Myocyte (in vitro differentiated cells): ENCODE measurements at places on chromosomes 1 and 21. TPM values are rescaled to one million over a fixed set of nuclear protein-coding genes. Genes with fewer than 3 reads are reported as not detected.
A peak's percentile ranks its signal among the peaks of the same experiment; 100 is the strongest.

DNA sequence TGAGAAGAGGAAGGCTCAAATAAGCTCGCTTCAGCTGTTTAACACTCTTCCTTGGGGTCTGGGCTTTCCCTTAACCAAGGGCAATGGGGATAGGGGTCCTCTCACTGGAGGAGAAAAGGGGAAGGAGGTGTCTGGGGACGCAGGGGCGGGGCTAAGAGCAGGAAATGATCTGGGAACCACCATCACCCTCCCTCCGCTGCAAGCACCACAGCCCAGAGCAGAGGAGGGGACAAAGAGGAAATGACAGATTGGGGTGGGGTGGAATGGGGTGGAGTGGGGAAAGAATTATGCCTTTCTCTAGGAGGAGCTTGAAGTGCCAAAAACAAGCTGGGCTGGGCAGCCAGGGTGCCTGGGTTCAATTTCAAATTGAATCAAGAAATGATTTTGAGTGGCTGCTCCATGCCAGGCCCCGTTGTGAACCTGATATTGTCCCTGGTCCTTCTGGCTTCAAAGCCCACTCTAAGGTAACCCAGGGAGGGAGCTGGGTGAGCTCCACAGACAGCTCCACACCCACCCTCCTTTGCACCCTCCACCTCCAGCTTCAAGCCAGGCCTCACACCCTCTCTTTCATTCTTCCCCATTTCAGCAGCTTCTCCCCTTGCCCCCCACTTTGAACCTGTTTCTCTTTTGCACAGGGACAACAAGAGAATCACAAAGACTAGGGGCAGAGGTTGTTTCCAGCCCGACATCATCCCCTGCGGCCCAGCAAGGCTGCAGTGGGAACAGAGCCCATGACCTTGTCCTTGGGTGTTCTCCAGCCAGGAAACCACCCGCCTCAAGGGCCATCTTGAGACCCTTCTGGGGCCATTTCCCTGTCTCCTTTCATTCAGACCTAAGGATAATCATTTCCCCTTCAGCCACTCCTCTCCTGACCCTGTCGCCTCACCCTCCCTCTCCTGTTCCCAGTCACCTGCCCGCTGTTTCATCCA lies 1.1 kb downstream of the ARHGAP30 start:
- DNase-seq: no peak

The CHRM3 gene
- 1.3 and 1.8 TPM in 2 replicates for total RNA-seq

GRCh38 chr21:45333583-45334121 lies 46.0 kb upstream of the POFUT2 start:
- no peak for DNase-seq

GRCh38 chr1:186474208-186474607 lies 13.3 kb upstream of the PDC start:
- DNase-seq: no peak

GRCh38 chr1:61523893-61524605 lies 200.9 kb downstream of the TM2D1 start:
- no peak for DNase-seq

DNA sequence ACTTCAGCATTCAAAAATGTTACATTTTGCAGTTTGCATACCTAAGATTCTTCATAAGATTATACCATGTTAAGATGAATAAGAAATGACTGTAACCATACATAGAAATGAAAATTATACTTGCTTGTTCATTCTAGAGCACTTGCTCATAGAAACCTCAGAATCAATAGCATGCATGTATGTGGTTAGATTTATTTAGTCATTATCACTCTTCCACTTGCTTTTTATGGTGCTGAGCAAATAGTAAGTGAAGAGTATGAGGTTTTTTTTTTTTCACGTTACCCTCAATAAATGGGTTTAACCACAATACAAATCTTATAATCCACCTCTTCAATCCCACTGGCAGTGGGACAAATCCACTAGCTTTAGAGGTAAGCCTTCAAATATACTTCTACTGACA lies 84.7 kb downstream of the LRRC53 start:
- DNase-seq: peak; percentile 1

GRCh38 chr21:17925000-17925610 lies 105.9 kb upstream of the C21orf91 start:
- DNase-seq: peak; percentile 68

DNA sequence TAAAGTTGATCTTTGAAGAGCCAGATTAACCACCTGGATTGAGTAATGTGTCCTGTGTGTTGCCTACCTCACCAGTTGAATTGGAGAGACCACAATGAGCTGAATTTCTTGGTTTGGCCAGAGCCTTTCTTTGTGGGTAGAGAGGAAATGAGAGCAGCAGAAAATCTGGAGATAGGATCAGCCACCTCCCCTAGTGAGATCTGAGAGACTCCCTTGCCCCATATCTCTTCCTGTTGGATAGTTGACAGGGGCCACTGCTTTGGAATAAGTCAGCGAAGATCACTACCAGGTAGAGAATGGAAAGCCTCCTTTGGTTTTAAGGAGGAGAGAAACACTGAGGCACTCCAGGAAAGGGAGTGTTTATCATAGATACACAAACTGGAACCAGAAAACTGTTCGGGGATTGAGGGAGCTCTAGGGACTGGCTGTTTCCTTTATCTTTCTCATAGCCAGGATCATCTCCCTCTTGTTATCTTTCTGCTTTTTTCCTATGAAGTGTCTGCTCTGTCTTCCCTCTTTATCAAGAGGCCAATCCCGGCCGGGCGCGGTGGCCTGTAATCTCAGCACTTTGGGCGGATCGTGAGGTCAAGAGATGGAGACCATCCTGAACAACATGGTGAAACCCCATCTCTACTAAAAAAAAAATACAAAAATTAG lies 21.3 kb upstream of the ZNF326 start:
- no peak for DNase-seq

The CD1E gene
- total RNA-seq: not detected in 2 replicates

DNA sequence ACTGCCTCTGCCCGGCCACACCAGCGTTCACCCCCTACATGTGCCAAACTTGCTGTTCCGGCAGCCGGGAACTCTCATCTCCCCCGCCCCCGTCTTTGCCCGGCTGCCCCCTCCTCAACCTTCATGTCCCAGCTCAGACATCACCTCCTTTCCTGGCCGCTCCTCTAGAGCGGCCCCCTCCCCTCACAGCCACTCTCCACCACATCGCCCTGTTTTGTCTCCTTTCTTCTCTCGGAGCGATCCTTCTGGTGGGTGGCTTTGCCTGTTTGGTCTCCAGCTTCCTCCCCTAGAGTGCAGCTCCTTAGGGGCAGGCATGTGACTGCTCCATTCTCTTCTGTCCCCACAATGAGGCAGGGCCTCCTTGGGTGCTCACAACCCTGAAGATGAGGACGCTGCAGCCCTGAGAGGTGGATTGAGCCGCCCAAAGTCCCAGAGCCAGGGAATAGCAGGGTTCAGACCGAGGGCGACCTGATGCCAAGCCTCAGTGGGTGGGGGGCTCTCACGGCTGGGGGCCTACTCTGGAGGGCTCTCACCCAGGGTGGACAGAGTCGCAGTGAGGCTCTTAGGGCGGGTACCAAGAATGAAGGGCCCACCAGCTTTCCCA lies 44.9 kb upstream of the ECE1 start:
- DNase-seq: no peak

DNA sequence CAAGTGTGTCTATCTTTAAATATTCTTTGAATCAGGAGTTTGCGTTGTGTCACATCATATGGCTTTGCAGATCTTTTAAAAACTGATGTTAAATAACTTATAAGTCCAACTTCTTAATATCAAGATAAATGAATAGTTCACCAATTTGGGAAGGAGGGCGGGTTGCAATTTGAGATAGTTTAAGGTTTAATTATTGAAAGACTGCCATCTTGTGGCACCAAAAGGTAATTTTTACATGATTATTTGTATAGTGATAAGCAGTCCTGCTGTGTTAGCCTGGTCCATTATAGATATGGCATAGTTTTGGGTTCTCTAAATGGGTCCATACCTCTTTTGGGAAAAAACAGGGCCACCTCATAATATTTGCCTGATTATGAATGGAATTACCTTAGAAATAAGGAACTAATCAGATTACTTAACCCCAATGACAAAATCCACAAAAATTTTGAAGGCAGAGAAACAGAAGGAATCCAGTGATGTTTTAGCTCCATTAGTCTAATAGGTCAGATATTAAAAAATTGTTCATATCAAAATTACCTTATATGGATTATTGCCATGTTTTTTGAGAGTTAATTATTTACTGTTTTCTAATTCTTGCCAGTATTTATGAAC lies 64.3 kb downstream of the PRKAA2 start:
- DNase-seq: peak; percentile 72

DNA sequence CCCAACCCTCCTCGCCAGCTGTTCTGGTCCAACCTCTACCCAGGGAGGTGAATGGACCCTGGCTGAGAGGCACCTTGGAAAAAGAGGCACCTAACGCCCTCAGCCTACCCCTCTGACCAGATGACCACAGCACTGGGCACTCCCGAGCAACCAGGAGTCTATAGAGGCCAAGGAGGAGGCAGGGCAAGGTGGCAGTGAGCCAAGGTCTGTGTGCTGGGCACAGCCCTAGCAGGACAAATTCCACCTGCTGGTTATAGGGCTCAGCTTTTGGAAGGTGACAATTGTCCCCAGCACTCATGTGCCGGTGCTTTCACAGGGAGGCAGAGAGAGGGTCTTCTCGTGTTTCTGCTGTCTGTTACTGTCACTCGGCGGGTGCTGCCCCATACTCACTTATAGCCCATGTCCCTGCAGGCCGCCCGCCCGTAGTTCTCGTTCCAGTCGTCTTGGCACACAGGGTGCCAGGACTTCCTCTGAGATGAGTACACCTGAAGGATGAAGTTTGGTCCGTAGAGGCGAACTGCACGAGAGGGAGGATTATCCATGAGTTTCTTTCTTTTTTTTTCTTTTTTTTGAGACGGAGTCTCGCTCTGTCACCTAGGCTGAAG lies 27.8 kb downstream of the TMPRSS2 start:
- DNase-seq: no peak

- no peak for DNase-seq
These were observed 3.4 kb downstream of the ATAD3C start for GRCh38 chr1:1452882-1453281.

DNA sequence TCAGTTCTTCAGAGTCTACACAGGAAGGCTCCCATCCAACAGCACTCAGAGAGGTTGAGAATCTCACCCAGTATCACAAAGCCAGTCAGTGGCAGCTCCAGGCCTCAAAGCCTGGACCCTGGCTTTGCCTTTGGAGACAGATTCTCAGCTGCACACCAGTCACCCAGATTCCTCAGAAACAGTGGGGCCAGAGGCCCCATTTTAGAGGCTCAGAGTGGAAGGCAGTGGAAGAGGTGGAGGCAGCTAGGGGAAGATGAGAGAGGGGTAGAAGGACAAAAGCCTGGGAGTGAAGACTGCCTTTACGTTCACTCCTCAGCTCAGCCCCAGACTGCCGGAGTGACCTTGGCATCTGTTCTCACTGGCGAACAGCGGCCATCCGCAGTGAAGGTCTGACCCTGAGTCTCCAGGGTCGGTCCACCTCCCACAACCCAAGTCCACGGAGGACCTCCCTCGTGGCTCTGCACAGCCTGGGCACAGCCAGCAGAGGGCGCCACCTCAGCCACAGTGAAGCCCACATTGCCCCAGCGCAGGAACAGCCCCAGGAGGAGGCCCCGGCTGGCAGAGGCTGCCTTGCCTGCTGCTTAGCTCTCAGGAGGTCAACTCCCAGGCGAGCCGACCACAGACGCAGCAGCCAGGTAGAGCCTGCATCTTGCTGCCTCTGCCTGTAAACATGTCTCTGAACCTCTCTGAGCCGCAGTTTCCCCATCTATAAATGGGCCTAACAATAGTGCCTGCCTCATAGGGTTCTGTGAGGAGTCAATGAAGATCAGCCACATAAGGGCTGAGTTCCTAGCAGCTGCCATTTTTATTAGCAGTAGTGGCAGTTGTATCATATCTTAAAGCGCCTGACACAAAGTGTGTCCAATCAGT lies 5.9 kb upstream of the FNDC5 start:
- DNase-seq: peak; percentile 46

The FCRL5 gene
- total RNA-seq: not detected in 2 replicates

The IL24 gene
- not detected in 2 replicates for total RNA-seq

DNA sequence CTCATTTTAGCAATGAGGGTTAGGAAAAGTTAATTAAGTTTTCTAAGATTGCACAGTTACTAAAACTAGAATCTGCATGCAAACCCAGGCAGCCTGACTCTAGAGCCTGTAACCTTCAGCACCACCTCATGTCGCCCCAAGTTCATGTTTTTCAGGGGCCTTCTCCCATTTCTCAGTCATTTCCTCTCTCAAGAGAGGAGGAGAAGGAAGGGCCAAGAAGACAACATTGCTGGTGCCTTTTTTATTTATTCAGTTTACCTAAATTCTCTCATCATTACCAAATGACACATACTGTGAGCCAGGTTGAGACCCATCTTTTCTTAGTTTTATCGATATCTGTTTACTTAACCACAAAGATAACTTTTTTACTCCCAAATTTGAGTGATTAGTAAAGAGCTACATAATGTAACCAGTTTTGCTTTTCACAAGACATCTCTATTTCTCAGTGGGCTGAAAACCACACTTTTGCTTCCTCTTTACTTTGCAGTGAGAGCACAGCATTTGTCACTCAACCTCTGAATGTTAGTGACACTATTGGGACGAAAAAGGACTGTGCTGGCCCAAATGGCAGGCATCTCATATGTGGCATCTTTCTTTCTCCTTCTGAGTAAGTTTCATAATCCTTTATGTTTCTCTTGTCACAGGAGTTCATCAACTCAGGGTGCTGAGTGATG lies at the start of gene CD101:
CD101 (plus strand) TSS at position 507 of the 674 bp plus-strand sequence; CDS start at position 565, 58 bp downstream.
- no peak for DNase-seq

The GBP3 gene
- 20.5 and 26.9 TPM in 2 replicates for total RNA-seq

GRCh38 chr1:53704804-53705445 lies 34.0 kb downstream of the GLIS1 start:
- DNase-seq: no peak

The ATAD3C gene
- total RNA-seq: not detected in 2 replicates

DNA sequence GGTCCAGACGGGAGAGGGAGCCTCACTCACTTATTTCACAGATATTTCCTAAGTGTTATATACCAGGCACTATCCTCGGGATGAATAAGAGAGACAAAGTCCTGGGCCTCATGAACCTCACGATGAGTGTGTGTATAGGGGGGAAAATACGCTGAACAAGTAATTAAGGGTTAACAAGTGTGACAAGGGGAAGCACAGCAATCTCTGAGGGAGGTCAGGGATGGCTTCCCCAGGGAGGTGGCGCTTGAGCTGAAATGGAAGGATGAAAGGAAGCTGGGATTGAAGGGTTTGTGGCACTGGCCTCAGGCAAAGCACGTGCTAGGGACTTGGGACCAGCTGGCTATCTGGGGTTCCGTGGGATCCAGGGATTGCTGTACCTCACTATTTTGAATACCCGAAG lies 46.4 kb upstream of the SYNC start:
- no peak for DNase-seq

- no peak for DNase-seq
These were observed 15.9 kb downstream of the KLHDC7A start for GRCh38 chr1:18496497-18497235.

- no peak for DNase-seq
These were observed 115.0 kb upstream of the GALNT2 start for GRCh38 chr1:229951856-229952534.

GRCh38 chr1:58880592-58880991 lies 96.7 kb upstream of the JUN start:
- DNase-seq: no peak
